ENCODE measurements at places on chromosomes 6 and 20. TPM values are rescaled to one million over a fixed set of nuclear protein-coding genes. Genes with fewer than 3 reads are reported as not detected.

SALL4 gene
- 0.08 TPM for total RNA-seq

PSMF1 gene
- total RNA-seq: 126 TPM

TMEM244 gene
- 0.83 TPM for total RNA-seq

PI16 gene
- total RNA-seq: 0.37 TPM

PRSS35 gene
- 0.28 TPM for total RNA-seq

PIM1 gene
- 428 TPM for total RNA-seq

FUT9 gene
- not detected for total RNA-seq

FKBP1C gene
- 1.1 TPM for total RNA-seq

MATN4 gene
- 0.30 TPM for total RNA-seq

MCCD1 gene
- not detected for total RNA-seq

ELOVL4 gene
- total RNA-seq: 0.78 TPM

HDGFL1 gene
- not detected for total RNA-seq

SRSF12 gene
- not detected for total RNA-seq

HLA-DOA gene
- 7.5 TPM for total RNA-seq

SLC35F1 gene
- not detected for total RNA-seq

MBOAT1 gene
- 14.1 TPM for total RNA-seq

RSPO3 gene
- total RNA-seq: not detected

DEF6 gene
- 213 TPM for total RNA-seq

NKX2-2 gene
- not detected for total RNA-seq

LRFN2 gene
- total RNA-seq: not detected

TMEM14A gene
- 19.0 TPM for total RNA-seq

ANGPT4 gene
- not detected for total RNA-seq

SLC17A1 gene
- total RNA-seq: not detected

HLA-DRA gene
- total RNA-seq: 26.1 TPM

STXBP5 gene
- 23.4 TPM for total RNA-seq

ARHGAP18 gene
- 12.1 TPM for total RNA-seq

XKR7 gene
- not detected for total RNA-seq

BEND3 gene
- total RNA-seq: 2.2 TPM

HLA-DRB5 gene
- total RNA-seq: not detected

RTN4IP1 gene
- 7.8 TPM for total RNA-seq

SUMO4 gene
- 9.3 TPM for total RNA-seq

PTK6 gene
- total RNA-seq: 0.11 TPM

NOX3 gene
- not detected for total RNA-seq

C6orf163 gene
- total RNA-seq: 3.2 TPM

ZC3H12D gene
- 25.5 TPM for total RNA-seq

PHACTR3 gene
- not detected for total RNA-seq

SGK1 gene
- total RNA-seq: 31.5 TPM

SIRPB1 gene
- total RNA-seq: 6.5 TPM

LINC00237 gene
- not detected for total RNA-seq

PPP1R3G gene
- 0.11 TPM for total RNA-seq

DPPA5 gene
- not detected for total RNA-seq

PCK1 gene
- total RNA-seq: not detected

CRNKL1 gene
- total RNA-seq: 23.2 TPM

All from activated naive CD8-positive, alpha-beta T cell treated with anti-CD3 and anti-CD28 coated beads, Interleukin-2, amount 10 ng/mL, durations not matched to agents 7 days and 5 days (primary cell).